Fibroblast of skin of abdomen (primary cell): ENCODE measurements at places on chromosomes 7 and 10.
A peak's percentile ranks its signal among the peaks of the same experiment; 100 is the strongest.

DNA sequence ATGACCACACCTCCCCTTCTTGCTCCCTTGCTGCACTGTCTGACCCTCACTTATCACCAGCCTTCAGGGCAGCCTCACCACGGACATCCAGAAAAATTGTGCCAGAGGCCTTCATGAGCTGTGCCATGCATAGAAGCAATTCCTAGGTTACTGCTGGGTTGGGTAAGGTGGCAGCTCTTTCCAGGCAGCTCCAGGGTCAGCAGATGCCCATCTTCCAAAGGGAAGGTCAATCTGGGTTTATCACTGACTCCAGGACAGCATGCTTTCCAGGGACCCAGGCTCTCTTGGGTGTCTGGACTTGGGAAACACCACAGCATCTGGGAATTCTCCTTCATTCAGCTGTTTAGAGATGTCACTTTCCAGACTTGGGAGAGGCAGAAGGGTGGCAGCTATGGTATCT is 188.9 kb upstream of the CXCL12 start:
- no peak for DNase-seq

GRCh38 chr10:35992107-35992506 is 350.0 kb upstream of the FZD8 start:
- DNase-seq = no peak

GRCh38 chr7:136446751-136447150 is 421.7 kb upstream of the CHRM2 start:
- no peak for DNase-seq

DNA sequence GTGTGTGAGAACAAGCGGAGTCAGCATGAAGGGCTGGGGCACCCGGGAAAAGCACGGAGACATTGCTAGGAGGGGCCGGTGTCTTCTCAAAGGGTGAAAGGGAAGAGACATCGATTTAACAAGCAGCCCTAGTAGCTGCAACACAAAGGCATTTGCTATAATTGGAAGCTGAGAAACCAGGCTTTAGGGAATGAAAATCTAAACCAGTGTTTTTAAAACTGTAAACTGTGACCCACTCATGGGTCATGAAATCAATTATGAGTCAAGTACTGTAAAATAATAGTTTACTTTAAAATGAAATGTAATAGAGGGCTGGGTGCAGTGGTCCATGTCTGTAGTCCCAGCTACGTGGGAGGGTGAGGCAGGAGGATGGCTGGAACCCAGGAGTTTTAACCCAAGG is 128.7 kb upstream of the RHEB start:
- no peak for DNase-seq

DNA sequence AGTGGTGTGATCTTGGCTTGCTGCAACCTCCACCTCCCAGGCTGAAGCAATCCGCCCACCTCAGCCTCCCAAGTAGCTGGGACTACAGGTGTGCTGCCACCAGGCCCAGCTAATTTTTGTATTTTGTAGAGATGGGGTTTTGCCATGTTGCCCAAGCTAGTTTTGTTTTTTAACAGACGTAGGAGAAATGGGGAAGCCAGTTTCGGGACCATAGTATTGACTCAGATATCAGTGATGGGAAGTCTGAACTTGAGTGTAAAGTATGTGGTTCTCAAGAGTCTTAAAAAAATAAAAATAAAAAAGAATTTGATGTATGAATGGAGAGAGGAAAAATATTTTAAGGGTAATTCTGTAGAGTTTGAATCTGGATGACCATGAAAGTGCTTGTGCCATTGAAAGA is 34.2 kb downstream of the SP4 start:
- no peak for DNase-seq

- no peak for DNase-seq
Observed at GRCh38 chr10:7102084-7102483, 308.8 kb downstream of the SFMBT2 start.

DNA sequence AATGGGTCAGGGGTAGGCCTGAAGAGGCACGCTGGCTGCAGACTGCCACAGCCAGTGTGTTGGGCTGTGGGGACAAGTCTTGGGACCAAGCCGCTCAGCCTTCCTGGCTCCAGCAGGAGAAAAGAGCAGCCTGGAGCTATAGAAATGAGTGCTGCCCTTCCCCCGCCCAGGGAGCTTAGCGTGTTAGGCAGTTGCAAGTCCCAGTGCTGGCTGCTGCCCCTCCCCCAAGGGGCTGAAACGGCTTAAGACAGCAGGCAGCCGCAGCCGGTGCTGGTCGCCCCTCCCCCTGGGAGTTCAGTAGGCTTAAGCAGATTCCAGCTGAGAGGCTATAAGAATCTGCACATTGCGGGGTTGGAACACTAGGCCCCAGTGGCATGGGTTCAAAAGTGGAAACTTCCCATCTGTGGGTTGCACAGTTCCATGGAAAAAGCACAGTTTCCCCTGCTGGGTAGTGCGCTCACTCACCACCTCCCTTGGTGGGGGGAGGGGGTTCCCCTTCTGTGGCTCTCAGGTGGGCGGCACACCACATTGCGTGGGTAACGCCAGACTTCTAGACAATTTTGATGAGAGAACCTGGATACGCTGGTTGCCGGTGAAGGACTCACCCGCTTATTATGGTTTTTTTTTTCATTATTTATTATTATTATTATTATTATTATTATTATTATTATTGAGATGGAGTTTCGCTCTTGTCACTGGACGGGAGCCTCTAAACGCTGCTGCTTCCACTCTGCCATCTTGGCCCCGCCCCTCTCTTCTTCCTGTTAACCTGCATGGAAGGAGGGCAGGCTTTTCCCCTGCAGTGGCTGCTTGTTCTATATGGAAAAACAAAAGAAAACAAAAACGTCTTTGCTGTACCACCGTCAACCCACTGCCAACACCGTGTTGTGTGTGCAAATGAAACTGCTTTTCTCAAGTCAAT is 151.1 kb downstream of the CXCL12 start:
- peak; percentile 87 for DNase-seq

- DNase-seq = no peak
Observed at GRCh38 chr10:22133749-22134624, 83.8 kb downstream of the EBLN1 start.
